ENCODE measurements at places on chromosomes 3 and 15.

DNA sequence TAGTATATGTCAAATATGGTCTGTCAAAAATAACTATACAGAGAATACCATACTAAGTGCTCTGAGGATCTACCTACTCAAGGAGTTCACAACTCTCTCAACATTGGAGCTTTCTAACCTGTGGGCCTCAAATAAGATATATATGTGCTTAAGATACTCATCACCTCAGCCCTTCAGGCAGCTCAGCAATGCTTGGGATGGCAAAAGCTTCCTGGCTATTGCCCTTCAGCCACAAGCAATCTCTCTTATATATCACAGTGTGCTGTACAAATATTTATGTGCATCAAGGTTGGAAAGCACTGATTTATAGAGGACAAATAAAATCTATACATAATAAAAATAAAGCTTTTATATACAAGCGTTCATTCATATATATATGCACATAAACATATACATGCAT is 40.3 kb downstream of the ICE2 start:
- H3K4me3 ChIP-seq: no peak overlapping the region
- H3K27me3 ChIP-seq: no peaks in the 10 kb centered on the region
- no peak for DNase-seq
- no peaks in the 10 kb centered on the region for H3K36me3 ChIP-seq

DNA sequence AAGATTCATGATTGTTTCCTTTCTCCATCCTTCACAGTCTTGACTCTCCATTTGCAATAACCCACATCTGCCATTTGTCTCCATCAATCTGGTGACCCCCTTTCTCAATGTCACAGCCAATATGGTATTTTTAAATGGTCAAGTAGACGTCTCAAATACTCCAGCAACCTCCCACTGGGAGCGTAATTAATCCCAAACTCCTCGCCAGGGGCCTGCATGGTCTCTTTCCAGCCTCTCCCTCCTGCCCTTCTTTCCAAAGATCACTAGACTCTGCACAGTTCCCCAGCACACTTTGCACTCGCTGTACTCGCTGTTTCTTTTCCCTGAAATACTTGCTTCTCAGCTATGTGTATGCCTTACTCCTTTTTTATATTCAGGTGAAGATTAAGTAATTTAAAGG is 115.3 kb downstream of the PLCH1 start:
- no peak for DNase-seq
- H3K27me3 ChIP-seq: no peaks in the 10 kb centered on the region
- H3K4me1 ChIP-seq: no peaks in the 10 kb centered on the region
- no peak overlapping the region for H3K27ac ChIP-seq
- no peaks in the 10 kb centered on the region for H3K36me3 ChIP-seq

DNA sequence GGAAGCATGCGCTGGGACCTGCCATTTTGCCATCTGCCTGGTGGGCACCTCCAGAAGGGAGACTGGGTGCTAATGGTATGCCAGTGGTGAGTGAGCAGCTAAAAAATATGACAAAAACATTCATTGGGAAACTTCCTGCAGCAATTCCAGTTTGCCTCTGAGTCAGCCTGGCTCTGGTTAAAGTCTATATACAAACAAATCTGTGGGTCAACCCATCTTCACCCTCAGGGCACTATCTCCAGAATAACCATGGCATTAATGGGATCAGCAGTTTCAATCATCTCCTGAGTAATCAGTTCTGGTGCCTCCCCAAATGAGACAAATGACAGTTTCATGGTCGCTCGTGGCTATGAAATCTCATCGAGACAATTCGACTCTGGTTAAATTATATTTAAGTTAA is 21.5 kb downstream of the FRMD4B start:
- H3K36me3 ChIP-seq: no peaks in the 10 kb centered on the region
- peaks cover 39% of the 10 kb centered on the region for H3K4me1 ChIP-seq
- H3K4me3 ChIP-seq: no peak overlapping the region
- DNase-seq: peak; percentile 27
- peak overlapping the region; percentile 33 for H3K27ac ChIP-seq
- no peaks in the 10 kb centered on the region for H3K27me3 ChIP-seq

DNA sequence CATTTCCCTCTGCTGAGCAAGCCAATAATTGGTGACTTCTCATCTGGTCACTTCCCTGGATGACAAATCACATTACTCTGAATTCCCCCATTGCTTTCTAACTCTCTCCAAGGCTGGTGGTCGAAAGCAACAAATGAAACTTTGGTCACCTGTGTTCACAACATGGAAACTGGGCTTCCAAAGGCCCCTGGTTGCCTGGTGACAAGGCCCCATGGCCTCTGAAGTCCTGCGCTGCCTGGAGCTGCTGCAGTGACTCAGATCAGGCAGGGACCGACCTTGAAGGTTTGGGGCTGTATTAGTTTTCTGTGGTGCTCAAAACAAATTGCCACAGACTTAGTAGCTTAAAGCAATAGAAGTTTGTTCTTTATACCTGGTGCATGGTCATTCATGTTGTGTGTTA is 345.3 kb downstream of the WDR72 start:
- H3K27ac ChIP-seq: no peak overlapping the region
- H3K27me3 ChIP-seq: no peaks in the 10 kb centered on the region
- no peak for DNase-seq
- no peak overlapping the region for H3K4me3 ChIP-seq
- H3K36me3 ChIP-seq: no peaks in the 10 kb centered on the region
- H3K4me1 ChIP-seq: no peaks in the 10 kb centered on the region

- H3K36me3 ChIP-seq: peaks cover 14% of the 10 kb centered on the region
- DNase-seq: no peak
- H3K27me3 ChIP-seq: no peaks in the 10 kb centered on the region
- H3K4me3 ChIP-seq: peak overlapping the region; percentile 94
- peak overlapping the region; percentile 41 for H3K27ac ChIP-seq
- peaks cover 8% of the 10 kb centered on the region for H3K4me1 ChIP-seq
Observed at GRCh38 chr3:48187301-48187578, 977 bp downstream of the CDC25A start.

DNA sequence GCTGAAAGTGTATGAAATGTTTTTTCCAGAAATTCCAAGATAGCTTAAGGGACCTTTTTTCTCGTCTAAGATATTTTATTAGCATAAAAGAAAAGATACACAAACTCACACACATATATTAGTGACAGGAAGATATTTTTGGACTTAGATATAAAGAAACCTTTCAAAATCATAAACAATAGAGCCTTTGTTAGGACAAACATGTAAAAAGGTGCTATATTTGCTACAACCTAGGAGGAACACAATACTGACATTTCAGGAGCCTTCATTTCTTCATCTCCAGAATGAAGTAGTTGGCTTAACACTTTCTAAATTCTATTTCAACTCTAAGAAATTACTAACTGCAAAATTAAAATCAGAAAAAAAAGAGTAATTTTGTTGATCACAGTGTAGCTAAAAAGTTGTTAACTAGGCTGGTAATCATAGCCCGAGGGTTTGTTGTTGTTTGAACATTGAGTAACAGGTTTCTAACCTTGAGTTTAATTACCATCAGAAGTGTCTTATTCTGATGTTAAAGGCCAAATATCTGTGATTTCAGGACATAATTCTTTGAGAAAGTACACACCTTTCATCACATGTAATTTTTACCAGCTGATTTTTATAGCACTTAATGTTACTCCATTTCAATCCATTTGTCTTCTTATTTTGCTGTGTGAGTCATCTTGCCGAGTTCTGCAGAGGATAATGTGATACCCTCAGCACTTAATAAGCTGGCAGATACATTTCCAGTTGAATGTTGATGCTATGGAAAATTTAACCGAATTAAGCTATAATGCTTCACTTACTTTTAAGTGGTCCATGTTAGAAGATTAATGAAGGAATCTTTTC is 97.3 kb downstream of the MBNL1 start:
- DNase-seq: no peak
- H3K4me1 ChIP-seq: no peaks in the 10 kb centered on the region
- H3K27ac ChIP-seq: no peak overlapping the region
- no peaks in the 10 kb centered on the region for H3K36me3 ChIP-seq
- no peak overlapping the region for H3K4me3 ChIP-seq
- H3K27me3 ChIP-seq: no peaks in the 10 kb centered on the region

DNA sequence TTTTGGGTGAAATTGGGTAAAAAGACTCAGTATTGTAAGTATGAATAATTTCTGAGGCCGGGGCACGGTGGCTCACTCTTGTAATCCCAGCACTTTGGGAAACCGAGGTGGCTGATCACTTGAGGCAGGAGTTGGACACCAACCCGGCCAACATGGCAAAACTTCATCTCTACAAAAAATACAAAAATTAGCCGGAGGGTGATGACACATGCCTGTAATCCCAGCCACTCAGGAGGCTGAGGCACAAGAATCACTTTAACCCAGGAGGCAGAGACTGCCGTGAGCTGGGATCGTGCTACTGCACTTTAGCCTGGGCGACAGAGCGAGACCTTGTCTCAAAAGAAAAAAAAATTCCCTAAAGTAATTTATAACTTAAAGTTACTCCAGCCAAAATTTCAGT is 162.2 kb downstream of the APBA2 start:
- no peak for DNase-seq
- no peak overlapping the region for H3K27ac ChIP-seq
- no peaks in the 10 kb centered on the region for H3K4me1 ChIP-seq
- H3K27me3 ChIP-seq: no peaks in the 10 kb centered on the region

- DNase-seq: no peak
- no peak overlapping the region for H3K4me3 ChIP-seq
- no peaks in the 10 kb centered on the region for H3K36me3 ChIP-seq
Observed at GRCh38 chr3:195727606-195728195, 6.9 kb downstream of the MUC20 start.

GRCh38 chr3:22942981-22943380 is 260.1 kb upstream of the UBE2E2 start:
- no peak for DNase-seq
- H3K4me3 ChIP-seq: no peak overlapping the region
- no peak overlapping the region for H3K27ac ChIP-seq
- no peaks in the 10 kb centered on the region for H3K27me3 ChIP-seq
- no peaks in the 10 kb centered on the region for H3K36me3 ChIP-seq

DNA sequence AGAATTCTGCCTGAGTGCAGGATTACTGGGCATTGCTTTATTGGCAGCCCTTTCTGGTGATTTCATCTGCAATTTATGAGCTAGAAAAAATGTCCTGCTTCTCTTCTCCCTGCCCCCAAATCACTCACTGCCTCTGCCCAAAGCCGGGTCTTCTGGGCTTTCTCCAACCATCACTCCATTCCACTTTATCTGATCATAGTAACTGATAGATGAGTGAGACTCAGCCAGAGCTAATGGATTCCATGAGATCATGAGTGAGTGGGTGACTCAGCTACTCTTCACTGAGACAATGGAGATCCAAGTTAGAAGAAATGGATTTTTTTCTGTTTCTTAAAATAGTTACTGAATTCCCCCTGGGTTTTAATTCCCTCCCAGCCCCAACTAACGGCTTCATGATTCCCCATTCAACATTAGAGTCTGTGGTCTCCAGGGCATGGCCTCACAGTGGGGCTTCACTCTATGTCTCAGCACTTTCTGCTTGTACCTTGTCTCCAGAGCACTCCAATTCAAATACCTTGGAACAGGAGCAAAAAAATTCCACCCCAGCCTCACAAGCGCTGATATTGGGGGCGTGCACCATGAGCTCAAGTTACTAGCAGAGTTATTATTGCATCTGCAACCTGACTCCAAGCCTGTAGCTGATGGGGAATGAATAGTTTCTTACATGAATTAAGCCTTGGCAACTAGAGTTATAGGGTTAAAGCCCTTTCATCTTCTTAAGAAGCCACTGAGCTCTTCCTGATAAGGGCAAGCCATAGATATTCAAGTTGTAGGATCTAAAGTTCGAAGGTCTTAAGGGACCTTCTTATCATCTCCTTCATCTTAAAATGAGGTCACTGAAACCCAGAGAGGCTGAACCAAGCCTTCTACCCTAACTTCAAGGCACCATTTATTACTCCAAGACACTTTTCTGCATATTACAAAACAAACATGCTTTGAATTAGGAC is 85.9 kb downstream of the AGBL1 start:
- DNase-seq: no peak
- no peaks in the 10 kb centered on the region for H3K36me3 ChIP-seq
- H3K4me3 ChIP-seq: no peak overlapping the region
- H3K4me1 ChIP-seq: peaks cover 12% of the 10 kb centered on the region
- no peaks in the 10 kb centered on the region for H3K27me3 ChIP-seq
- H3K27ac ChIP-seq: no peak overlapping the region

GRCh38 chr3:187183210-187183862 is 13.9 kb upstream of the RTP1 start:
- H3K27me3 ChIP-seq: no peaks in the 10 kb centered on the region
- no peaks in the 10 kb centered on the region for H3K36me3 ChIP-seq
- H3K27ac ChIP-seq: no peak overlapping the region
- peaks cover 14% of the 10 kb centered on the region for H3K4me1 ChIP-seq
- no peak overlapping the region for H3K4me3 ChIP-seq
- no peak for DNase-seq

GRCh38 chr3:60839246-60839645 is 412.0 kb downstream of the FHIT start:
- no peaks in the 10 kb centered on the region for H3K4me1 ChIP-seq
- no peak for DNase-seq
- no peaks in the 10 kb centered on the region for H3K36me3 ChIP-seq
- no peak overlapping the region for H3K4me3 ChIP-seq
- H3K27ac ChIP-seq: no peak overlapping the region
- H3K27me3 ChIP-seq: no peaks in the 10 kb centered on the region

DNA sequence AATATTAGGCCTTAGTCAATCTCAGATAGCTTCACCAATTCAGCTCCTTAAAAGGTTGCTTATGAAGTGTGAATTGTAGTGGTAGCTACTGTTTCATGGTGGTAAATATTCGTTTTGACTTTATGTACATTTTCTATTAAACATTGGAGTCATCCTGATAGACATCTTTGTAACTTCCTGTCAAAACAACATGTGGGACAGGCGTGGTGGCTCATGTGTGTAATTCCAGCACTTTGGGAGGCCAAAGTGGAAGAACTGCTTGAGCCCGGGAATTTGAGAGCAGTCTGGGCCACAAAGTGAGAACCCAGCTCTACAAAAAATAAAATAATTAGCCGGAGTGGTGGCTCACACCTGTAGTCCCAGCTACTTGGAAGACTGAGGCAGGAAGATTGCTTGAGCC is 2.0 kb upstream of the TRIM59 start:
- H3K27me3 ChIP-seq: no peaks in the 10 kb centered on the region
- DNase-seq: no peak
- H3K4me3 ChIP-seq: no peak overlapping the region
- no peaks in the 10 kb centered on the region for H3K36me3 ChIP-seq
- H3K4me1 ChIP-seq: peaks cover 15% of the 10 kb centered on the region
- no peak overlapping the region for H3K27ac ChIP-seq

GRCh38 chr3:13850161-13850945 is 29.5 kb downstream of the WNT7A start:
- no peak overlapping the region for H3K27ac ChIP-seq
- DNase-seq: no peak
- no peak overlapping the region for H3K4me3 ChIP-seq
- no peaks in the 10 kb centered on the region for H3K36me3 ChIP-seq
- H3K4me1 ChIP-seq: no peaks in the 10 kb centered on the region
- H3K27me3 ChIP-seq: peaks cover 77% of the 10 kb centered on the region

DNA sequence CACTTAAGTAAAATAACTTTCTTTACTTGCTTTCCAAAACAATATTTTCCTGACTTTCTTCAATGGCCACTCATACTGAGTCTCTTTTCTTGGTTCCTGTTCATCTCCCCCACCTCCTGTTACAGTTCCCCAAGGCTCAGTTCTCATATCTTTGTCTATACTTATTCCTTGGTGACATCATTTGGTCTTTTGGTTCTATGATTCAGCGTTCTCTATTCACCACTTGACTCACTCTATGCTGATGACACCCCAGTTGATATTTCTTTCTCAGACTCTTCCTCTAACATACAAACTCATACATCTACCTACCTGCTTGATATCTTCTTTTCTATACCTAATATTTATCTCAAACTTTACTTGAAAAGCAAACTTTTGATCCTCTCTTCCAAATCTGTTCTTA is 85.0 kb upstream of the P3H2 start:
- H3K27ac ChIP-seq: no peak overlapping the region
- H3K4me3 ChIP-seq: no peak overlapping the region
- peaks cover 10% of the 10 kb centered on the region for H3K4me1 ChIP-seq
- no peak for DNase-seq
- no peaks in the 10 kb centered on the region for H3K36me3 ChIP-seq
